Right lung (tissue), 10 donors: ENCODE measurements at places on chromosomes 16 and 17.
A peak's percentile ranks its signal among the peaks of the same experiment; 100 is the strongest.

DNA sequence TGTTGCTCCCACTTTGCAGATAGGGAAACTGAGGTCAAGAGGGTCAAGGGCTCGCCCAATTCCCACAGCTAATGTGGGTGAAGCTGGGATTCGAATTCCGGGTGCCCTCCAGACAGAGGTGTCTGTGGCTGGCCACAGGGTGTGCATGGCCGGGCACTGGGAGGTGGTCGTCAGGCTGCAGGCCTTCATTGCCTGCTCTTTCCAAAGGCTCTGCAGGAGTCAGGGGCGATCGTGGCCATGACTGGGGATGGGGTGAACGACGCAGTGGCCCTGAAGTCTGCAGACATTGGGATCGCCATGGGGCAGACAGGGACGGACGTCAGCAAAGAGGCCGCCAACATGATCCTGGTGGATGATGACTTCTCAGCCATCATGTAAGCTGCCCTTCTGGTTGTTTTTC, 49.8 kb downstream of the MEAK7 start:
- no peak for DNase-seq

- DNase-seq, result no peak
Measured at GRCh38 chr16:78583441-78583840, 484.0 kb downstream of the WWOX start.

DNA sequence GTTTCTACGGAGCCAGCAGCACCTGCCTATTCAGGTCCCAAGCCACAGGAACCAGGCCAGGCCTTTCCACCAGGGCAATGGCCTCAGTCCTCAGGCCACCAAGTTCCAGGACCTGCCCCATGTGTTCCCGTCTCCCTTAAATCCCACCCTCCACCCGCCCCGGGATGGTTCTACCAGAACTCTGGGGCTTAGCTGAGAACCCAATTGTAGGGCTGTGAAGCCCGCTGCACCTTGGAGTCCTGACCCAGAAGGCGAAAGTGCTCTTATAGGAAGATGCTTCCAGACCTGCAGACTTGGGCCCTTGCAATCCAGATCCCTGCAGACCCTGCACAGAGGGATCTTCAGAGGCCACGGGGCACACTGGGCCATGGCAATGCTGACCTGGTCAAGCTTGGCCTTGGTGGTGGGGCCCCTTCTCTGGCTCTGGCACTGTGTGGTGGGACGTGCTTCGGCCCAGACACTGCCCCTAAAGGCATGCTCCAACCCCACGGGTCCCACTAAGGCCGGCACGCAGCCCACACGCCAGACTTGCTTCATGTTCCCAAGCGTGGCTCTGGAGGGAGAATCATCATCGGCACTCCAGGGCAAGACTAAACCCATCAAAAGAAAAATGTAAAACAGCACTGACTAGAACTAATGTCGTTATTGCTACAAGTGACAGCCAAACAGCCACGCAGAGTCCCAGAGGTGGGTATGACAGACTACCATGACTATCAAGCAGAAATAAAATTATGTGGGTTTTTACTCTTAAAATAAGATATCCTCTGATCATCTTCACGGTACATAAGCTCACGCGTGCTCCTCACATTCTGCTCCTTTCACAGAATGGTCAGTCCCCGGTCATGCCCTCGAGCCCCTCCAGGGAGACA, 41.3 kb upstream of the ATP2A3 start:
- DNase-seq, result no peak

DNA sequence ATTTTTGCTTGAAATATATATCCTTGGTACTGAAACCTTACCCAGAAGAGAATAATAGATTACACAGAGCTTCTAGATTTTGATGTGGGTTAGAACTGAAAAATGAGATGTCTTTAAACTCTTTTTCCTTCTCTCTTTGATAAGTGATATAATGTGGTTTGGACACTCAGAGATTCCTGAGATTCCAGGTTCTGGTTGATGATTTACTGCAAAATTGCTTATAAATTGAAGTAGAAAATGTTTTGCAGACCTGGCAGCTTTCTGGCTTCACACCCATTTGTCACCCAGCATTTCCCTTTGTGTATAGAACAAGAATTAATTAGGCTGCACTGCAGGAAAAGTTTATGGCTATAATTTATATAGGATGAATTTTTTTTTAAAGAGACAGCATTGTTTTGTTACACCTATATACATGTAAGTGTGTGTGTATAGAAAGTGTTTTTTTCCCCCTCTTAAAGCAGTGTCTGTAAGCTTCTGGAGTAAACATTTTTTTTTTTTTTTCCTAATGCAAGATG, 23.5 kb downstream of the AATF start:
- no peak for DNase-seq

GRCh38 chr16:57358086-57358420, 530 bp upstream of the CCL22 start:
- DNase-seq, result no peak

GRCh38 chr16:82651921-82652601, 25.3 kb downstream of the CDH13 start:
- no peak for DNase-seq

DNA sequence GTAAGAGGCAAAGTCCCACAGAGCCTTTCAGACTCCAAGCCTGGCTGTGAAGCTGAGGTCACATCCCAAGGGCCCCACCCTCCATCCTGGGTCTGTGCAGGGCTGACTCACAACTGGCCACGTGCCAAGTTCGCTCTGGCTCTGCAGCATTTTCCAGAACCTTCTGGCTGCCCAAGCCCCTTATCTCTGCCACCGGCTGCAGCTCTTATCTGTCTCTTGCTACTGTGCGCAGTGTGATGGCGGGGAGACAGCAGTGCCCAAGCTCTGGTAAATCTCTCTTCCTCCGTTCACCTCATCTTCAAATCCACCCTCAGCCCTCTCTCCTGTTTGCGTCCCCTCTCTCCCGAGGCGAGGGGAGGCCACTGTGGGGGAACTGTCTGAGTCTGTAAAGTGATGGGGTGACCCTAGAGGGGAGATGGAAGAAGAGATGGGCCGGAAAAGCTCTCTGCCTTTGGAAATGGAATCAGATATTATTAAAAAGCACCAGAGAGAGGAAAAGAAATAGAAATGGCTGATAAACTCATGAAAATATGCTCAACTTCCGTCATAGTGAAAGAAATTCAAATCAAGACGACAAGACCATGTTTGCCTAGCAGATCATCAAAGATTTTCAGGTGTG, 162.7 kb upstream of the CDC42EP4 start:
- DNase-seq, result no peak

DNA sequence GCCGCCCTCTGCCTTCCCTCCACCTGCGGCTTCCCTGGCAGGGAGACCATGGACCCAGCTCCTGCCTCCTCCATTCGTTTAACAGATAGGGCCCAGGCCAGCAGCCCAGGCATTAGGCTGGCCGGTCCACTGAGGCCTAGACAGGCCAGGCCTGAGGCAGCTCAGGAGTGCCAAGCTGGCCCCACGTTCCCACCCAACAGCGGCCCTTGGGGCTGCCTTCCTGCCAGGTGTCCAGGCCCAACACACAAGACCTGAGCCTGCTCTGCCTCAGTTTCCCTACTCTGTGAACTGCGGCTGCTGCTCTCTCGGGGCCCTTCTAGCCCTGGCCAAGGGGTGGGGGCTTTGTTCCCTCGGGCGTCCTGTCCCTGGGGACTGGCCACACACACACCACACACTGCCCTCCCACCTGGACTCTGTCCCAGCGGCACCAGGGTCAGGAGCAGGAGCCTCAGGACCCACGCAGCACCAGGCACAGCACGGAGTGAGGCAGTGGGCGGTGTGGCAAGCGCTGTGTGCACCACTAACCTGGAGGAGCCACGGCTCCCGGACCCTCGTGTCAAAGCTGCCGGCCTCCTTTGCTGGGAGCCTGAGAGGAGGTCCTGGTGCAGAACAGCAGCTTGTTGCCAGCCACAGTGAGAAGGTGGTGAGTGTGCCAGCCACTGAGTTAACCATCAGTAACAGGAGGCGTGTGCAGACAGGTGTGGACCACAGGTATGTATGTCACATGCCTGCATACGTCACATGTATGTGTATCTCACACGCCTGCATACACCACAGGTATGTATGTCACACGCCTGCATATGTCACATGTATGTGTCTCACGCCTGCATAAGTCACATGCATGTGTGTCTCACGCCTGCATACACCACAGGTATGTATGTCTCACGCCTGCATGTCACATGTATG, 14.6 kb upstream of the CDH15 start:
- no peak for DNase-seq

GRCh38 chr16:21184834-21185233, 26.4 kb downstream of the LDAF1 start:
- DNase-seq, result no peak

DNA sequence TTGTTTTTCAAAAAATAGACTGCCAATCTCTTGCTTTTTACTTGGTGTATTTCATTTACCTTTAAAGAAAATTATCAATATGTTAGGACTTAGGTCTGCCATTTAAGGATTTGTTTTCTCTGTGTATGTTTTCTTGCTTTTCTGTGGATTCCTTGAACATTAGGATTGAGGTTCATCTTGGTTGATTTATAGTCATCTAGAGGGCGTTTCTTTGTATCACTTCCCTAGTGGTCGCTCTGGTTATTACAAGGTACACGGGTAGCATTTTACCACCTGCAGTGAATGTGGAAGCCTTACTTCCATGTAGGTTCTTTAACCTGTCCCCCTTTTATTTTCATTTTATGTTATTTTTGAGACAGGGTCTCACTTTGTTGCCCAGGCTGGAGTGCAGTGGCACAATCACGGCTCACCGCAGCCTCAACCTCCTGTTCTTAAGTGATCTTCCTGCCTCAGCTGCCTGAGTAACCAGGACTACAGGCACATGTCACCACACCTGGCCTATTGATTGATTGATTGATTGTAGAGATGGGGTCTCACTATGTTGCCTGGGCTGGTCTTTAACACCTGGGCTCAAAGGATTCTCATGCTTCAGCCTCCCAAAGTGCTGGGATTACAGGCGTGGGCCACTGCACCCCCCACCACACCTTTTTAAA, 35.2 kb upstream of the CBX4 start:
- no peak for DNase-seq

DNA sequence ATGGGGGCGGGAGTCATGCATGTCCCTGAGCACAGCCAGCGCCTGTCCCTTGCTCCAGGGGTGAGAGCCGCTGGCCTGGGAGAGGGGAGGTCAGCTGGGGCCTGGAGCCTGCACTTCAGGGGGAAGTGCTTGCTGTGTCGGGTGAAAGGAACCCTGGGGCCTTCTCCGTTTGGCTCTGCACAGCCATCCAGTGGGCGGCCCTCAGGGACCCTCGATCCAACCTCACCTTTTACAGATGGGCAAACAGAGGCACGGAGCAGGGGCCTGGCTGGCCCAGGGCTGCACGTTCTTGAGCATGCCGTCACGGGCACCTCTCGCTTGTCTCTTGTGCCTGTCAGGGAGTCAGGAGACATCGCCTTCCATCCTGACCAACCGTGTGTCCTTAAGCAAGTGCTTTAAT, 1.8 kb downstream of the SNX20 start:
- DNase-seq, result no peak

DNA sequence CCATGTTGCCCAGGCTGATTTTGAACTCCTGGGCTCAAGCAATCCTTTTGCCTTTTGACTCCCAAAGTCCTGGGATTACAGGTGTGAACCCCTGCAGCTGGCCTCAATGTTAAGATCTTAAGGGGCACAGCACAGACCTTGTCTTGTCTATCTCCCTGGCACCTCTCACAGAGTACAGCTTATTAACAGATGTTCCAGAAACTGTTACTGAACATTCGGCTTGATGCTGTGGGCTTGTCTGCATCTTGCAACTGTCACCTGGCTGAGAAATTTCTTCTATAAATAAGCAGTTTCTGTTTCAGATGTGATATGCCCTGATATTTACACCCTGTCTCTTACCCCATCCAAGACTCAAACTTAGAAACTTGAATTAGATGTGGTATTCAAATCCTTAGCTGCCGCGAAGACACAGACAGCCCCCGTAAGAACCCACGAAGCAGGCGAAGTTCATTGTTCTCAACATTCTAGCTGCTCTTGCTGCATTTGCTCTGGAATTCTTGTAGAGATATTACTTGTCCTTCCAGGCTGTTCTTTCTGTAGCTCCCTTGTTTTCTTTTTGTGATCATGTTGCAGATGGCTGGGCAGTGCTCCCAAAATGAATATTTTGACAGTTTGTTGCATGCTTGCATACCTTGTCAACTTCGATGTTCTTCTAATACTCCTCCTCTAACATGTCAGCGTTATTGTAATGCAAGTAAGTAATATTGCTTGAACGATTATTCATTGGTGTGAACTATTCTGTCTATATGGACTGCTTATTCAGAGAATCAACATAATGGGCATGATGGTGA, at the start of gene TNFRSF17:
TSS of gene TNFRSF17 (plus strand) at position 450 of the 791 bp plus-strand sequence. CDS start at position 565, 115 bp downstream.
- DNase-seq, result no peak

DNA sequence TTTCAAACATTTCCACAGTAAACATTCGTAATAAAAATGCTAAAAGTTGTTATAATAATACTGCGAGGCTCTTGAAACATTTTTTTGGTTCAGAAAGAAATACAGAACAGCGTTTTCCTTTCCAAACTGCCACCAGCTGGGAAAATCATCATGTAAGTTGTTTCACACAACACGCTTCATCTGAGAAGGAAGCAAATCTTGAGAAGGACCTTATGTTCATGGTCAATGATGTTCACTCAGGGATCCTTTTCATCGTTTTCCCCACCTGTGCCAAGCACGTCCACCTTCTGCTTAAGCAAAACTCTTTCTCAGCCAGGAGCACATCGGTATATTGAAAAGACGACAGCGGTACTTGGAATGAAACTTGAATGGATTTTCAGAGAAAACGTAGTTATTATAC, 274.5 kb upstream of the ELAC2 start:
- DNase-seq, result peak; percentile 68

- DNase-seq, result no peak
Measured at GRCh38 chr16:85127379-85127723, 15.1 kb upstream of the CIBAR2 start.

DNA sequence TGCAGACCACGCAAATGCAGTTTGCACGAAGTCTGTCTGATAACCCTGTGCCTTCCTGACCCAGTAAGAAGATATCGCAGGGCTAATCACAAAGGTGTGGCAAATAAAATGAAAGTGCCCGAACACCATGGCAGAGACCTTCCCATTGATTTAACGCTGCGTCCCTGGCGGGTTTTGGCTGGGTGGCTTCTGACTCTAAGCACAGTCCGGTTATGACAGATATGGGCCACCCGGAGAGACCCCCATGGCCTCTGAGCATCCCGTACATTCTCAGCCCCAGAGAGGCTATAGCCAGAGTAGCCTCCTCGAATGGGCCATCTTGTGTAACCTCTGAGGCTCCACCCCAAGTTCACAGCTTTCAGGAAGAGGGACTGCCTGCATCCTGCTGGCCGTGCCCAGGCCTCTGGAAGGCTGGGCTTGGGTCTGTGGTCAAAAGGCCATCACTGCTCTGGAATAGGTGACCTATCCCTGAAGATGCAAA, 5.5 kb downstream of the FOXC2 start:
- no peak for DNase-seq

- no peak for DNase-seq
Measured at GRCh38 chr17:81999976-82000802, 22.5 kb downstream of the CENPX start.
